ENCODE measurements at places on chromosomes 1 and 21.

DNA sequence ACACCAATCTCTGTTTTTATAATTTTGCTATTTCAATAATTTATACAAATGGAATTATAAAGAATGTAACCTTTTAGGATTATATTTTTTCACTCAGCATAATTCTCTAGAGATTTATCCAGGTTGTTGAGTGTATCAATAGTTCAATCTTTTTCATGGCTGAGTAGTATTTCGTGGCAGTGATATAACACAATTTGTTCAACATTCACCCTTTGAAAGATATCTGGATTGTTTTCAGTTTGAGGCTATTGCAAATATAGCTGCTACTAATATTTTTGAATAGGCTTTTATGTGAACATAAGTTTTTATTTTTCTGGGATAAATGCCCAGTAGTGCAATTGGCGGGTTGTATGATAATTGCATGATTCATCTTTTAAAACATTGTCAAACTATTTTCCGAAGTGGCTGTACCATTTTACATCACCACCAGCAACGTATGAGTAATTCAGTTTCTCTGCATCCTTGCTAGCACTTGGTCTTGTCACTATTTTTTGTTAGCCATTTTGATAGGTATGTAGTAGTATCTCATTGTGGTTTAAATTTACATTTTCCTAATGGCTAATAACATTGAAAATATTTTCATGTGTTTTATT, 55.6 kb upstream of the ABCD3 start:
- DNase-seq: no peak

GRCh38 chr1:208928349-208929010, 655.0 kb upstream of the CAMK1G start:
- DNase-seq: no peak

DNA sequence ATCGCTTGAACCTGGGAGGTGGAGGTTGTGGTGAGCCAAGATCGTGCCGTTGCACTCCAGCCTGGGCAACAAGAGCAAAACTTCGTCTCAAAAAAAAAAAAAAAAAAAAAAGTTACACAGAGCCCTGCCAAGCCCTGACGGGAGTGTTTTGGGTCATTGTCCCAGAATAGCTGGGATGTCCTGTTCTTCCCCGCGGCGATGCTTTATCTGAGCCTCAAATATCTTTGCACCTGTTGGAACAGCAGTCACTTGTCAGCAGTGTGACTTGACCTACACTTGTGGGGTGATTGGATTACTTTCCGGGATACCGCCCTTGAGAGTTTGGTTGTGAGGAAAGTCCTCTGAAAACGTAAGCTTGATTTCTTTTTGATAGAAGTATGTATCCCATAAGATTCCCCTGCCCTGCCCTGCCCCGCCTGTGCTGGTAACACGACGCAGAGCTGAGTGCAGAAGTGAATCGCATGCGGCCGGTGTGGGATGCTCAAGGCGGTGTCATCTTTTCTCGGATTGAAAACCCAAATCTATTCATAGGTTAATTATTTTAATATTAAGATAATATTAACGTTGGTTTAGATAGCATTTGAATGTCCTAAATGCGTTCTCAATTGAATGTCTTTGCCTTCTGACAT, 50.9 kb downstream of the PCNT start:
- DNase-seq: no peak

DNA sequence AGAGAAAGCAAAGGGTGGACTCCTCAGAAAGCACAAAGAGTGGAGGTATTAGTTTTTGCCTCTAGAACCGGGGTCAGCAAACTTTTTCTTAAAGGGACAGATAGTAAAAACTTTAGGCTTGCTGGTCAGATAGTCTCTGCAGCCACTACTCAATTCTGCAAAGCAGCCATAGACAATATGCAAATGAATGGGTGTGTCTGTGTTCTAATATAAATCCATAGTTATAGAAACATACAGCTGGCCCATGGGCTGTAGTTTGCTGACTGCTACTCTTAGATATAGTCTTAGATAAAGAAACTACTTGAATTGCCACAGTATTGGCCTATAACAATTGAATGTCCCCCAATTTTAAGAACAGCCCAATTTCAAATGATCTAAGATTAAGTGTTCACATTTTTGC, 101.6 kb upstream of the CACHD1 start:
- no peak for DNase-seq

- no peak for DNase-seq
Observed at GRCh38 chr1:1489861-1490260, 18.3 kb downstream of the ATAD3B start.

- DNase-seq: no peak
Observed at GRCh38 chr1:198123133-198123532, 33.7 kb upstream of the NEK7 start.

DNA sequence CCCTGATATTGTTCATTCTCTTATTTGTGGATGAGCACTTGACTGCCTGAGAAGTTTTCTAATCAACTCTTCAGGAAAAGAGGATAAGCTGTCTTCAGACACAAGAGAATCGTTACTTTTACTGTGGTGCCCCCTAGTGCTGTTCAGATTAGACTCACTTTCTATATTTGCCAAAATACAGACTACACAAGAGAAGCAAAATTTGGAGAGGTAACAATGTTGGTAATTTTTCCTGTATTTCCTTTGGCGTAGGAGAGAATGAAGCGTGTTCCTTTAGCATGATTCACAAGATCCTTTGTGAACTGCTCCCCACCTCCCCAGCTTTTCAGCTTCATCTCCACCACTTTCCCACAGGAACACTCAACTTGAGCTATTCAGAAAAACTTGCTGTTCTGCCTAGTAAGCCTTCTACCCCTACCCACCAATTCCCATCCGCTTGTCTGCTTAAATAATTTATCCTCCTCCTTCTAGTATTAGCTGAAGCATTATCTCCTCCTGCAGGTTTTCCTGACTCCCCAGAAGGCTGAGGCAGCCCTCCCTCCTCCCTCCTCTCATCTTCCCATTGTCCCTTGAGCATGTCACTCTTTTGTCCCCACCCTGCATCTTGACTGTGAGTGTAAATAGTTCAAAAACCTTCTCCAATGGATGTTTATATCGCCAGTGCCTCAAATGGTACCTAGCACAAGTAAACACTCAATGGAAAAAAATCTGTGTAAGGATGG, 4.5 kb downstream of the TNFSF4 start:
- no peak for DNase-seq

GRCh38 chr1:39283858-39284257, 79.4 kb downstream of the MACF1 start:
- no peak for DNase-seq

DNA sequence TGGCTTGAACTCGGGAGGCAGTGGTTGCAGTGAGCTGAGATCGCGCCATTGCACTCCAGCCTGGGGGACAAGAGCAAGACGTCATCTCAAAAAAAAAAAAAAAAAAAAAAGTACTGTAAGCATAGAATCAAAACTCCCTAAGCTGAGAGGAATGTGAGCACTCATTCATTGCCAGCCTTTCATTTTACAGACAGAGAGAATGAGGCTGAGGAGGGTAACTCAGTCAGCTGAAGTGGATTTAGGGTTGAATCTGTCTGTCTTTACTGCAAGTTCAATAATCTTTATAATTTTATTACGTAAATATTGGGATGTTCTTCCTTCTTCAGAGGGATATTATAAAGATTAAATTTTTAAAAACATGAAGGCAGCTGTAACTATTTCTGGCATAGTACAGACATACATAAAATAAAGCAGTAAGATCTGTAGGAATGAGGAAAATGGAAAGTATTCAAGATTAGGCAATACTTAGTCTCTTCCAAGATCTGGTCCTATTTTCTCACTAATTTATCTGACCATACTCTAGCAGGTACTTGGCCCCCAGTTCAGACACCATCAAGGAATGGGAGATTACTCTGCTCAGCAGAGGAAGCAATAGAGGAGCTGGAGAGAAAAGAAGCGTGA, 24.1 kb upstream of the MNDA start:
- DNase-seq: no peak

GRCh38 chr1:15837931-15838330, 9.6 kb upstream of the SPEN start:
- no peak for DNase-seq

DNA sequence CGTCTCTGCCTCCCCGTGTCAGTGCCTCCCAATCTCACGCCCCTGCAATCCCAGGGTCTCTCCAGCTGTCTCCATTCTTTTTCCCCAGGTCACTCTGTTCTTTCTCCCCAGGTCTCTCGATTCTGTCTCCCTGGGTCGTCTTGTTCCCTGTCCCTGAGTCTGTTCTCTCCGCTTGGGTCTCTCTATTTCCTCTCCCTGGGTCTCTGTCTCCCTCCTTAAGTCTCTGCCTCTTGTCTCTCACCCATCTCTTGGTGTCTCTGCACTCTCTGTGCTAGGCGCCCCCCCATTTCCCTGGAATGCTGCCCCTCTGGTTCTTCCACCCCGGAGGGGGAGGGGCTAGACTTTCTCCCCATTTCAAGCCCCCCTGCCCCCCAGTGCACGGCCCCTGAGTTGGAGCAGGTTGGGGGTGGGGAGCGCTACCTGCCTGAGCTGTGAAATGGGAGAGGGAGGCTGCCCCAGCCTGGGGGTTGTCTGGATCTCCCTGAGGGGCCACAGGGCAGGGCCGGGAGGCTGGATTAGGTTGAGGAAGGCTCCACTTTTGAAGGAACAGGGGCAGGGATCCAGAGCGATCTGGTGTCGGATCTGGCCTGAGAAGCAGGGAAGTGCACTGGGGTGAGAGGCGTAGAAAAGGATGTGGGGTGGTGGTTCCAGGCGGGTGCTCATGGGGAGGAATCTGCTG, 1.4 kb downstream of the PTPRF start:
- DNase-seq: no peak

DNA sequence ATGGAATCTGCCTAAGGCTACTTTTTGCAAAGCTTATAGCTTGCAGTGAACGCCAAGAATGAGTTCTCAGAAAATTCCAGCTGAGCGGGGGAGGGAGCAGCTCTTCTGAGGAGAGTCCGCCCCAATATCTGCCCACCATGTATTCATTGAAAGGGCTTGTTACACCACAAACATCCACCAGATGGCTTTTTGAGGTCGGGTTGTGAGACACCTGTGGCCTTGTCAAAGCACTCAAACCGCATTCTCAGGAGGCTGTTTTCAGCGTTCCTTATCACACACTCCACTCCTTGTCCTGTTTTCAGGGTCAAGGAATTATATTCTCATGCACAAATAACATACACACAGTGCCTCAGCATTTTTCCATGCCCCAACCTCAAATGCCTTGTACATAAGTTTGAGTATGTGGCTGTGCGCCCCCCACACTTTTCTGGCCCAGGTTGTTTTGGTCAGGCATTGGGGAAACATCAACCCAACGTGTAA, 3.9 kb upstream of the C4BPB start:
- DNase-seq: no peak

- DNase-seq: no peak
Observed at GRCh38 chr1:26900815-26901511, 696 bp upstream of the GPATCH3 start.

DNA sequence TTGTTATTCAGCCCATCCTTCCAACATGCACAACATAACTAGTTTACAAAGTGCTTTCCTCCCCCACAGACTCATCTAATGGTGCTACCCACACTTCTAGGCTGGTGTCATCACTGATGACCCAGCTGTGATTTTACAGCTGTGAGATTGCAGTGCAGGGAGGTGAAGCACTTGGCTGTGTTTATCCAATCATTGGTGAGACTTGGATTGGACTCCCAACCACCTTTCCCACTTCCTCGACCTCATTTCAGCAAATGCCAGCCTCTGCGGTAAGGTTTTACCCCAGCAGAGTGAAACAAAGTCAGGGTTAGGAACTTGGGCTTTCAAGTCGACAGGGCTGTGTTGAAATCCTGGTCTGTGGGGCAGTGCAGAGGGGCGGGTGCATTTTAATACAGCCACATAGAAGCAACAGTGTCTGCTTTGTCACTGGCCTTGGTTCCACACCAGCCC, 22.1 kb downstream of the ECHDC2 start:
- DNase-seq: no peak

- DNase-seq: no peak
Observed at GRCh38 chr1:184640505-184640904, 114.2 kb downstream of the EDEM3 start.

GRCh38 chr21:15776818-15777217, 47.0 kb downstream of the USP25 start:
- no peak for DNase-seq

DNA sequence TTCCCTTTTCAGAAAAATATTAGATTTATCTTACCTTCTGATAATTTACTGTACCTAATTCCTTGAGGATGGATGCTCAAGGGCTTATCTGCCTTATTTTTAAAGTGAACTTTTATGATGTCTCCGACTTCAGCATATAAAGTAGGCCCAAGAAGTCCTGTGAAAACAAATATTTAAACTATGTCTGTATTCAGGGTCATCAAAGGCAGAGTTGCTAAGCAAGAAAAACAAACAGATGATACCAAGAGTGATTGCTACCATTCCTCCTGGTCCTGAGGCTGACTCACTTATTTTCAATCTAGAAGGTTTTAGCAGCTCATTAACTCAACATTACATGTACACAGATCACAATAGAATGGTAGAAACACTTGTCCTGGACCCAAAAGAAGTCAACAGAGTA, 14.1 kb downstream of the F5 start:
- DNase-seq: no peak

GRCh38 chr1:107802654-107803053, 162.3 kb downstream of the VAV3 start:
- DNase-seq: no peak

- no peak for DNase-seq
Observed at GRCh38 chr1:52892424-52893215, 28.9 kb downstream of the ECHDC2 start.

DNA sequence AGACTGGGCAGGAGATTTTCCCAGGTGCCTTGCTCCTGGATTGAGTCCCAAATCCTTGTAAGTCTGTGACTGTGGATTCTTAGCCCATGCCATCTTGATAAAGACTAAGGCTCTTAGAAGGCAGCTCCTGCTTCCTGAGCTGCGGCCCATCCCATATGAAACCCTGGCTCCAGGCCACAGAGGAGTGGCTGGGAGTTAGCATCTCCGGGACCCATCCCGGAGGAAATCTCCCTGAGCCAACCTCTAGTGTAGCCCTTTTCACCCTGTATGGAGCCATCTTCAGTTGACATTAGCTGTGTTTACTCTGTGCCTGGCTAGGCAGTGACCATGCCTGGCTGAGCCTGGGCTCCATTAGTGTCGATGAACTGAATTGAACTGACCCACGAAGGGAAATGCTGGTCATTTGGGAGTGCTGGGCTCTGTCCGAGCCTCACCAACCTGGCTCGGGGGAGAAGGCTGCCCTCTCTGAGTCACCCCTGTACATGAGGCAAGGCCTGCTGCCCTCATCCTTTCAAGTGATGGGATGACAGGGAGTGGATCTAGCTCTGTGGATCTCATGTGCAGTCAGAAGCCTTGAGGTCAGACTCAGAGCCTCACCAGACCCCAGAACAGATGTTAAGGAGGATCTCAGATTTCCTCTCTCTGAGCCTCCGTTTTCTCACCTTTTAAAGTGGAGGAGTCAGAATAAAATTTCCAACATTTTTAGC, 37.5 kb downstream of the LGR6 start:
- DNase-seq: no peak

All from coronary artery (tissue), 2 donors.